Nucleus accumbens (tissue), 56 donors: ENCODE measurements at places on chromosomes 2 and 18.
A peak's percentile ranks its signal among the peaks of the same experiment; 100 is the strongest.

- no peak for DNase-seq
Observed at GRCh38 chr18:39863916-39864315, 2091.1 kb upstream of the PIK3C3 start.

GRCh38 chr2:11467749-11468148, 1.8 kb upstream of the E2F6 start:
- no peak for DNase-seq

GRCh38 chr18:5275872-5276271, 19.7 kb downstream of the ZBTB14 start:
- no peak for DNase-seq

DNA sequence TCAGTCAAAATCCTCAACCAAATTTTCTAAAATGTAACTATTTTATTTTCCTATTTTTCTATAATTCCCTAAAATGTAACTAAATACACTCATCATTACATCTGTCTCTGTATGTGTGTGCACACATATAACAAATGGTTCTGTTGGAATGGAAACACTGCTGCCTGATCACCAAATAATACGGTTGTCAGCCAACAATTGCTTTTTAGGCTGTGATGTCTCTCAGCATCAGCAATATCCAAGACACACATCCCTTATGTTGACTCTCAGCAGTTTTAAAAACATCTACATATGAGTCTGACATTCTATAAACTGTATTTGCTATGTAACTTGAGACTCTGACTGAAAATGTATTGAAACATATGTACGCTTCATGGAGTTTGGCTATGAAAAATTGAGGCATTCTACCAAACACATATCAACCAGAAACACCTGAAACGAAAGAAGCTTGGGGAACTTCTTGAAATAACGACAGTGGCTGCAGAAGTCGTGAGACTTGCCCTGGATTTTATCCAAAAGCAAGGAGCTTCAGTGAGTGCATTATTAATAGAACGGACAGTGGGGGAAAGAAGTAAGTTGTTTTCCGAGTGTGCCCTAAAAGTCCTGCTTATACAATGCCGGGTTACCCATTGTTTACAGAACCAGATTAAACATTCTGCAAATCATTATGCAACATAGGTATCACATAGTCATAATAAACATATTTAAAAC, 110.2 kb upstream of the ITGB6 start:
- DNase-seq: no peak

GRCh38 chr2:33498291-33498956, 22.0 kb downstream of the RASGRP3 start:
- DNase-seq: no peak

DNA sequence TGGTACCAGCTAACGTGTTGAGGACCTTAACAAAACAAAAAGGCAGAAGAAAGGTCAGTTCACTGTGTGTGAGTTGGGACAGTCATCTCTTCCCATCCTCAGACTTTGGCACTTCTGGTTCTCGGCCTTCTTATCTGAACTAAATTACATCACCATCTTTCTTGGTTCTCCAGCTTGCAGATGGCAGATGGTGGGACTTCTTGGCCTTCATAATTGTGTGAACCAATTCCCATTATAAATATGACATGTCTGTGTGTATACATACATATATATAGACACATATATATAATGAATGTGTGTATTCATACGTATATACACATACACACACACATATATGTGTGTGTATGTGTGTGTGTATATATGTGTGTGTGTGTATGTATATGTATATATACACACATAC, 301.2 kb upstream of the TRIB2 start:
- no peak for DNase-seq

- DNase-seq: no peak
Observed at GRCh38 chr2:111226876-111227700, 106.4 kb downstream of the BCL2L11 start.

- DNase-seq: no peak
Observed at GRCh38 chr2:124888431-124888830, 863.3 kb downstream of the CNTNAP5 start.

GRCh38 chr2:42140496-42140895, 28.7 kb upstream of the EML4 start:
- no peak for DNase-seq

DNA sequence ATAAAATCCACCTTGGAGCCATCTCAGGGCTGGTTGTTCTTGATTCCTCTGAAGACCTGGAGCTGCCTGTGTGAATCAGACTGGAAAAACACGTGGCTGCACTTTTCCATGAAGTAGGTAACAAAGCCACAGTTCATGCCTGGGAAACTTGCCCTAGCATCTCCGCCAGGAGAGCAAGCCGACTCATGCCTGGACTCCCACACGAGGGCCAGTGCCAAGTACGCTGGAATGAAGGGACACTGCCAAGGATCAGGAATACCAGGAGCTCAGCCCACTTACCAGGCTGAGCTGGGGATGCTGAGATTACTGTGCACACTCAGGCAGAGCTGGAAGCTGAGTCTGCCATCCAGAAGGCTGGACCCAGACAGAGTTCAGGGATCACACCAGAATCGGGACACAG, 10.9 kb upstream of the FHL2 start:
- peak; percentile 43 for DNase-seq

DNA sequence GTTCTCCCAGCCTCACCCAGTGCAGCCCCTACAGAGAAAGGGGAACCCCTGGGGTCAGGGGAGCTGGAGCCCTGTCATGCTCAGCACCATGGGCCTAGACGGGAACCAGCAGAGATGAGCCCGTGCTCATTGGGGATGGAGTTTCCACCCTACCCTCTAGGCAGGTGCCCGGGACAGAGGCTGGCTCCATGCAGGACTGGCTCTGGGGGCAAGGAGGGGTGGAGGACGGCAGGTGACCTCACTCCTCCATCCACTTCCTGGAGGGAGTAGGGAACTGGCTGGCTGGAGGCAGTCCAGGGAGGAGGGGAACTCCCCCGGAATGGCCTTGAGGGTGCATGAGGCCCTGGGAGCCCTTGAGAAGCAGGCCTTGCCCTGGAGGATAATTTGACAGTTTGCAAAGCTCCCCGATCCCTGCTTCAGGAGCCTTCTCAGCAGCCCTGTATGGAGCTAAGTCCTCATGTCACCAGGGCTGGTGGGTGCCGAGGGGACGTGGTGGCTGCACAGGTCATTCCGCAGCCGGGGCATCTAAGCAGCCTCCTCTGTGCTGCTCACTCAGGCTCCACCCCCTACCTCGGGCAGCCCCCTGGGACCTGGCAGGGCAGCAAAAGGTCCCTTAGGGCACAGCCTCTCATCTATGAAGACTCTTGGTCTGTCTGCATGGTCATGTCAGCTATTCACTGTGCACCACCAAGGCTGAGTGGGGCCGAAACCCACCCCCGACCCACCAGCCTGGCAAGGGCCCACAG, 2.1 kb downstream of the NEURL3 start:
- no peak for DNase-seq

DNA sequence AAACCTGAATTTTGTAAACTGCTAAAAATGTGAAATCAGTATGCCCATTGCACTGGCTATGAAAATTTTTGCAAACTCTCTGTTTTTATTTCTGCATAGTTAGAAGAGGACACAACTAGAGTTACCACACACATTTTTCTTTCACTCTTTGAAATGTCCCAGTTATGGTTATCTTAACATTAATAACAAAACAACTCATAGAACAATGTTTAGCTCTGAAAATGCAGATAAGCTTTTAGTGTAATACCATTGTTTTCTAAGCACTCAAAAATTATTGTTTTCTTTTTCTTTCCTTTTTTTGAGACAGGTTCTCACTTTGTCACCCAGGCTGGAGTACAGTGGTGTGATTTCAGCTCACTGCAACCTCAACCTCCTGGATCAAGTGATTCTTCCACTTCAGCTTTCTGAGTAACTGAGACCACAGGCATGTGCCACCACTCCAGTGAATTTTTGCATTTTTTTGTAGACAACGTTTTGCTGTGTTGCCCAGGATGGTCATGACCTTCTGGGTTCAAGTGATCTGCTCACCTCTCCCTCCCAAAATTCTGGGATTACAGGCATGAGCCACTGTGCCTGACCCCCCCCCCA, 1204.5 kb upstream of the ZEB2 start:
- DNase-seq: no peak

GRCh38 chr2:209496586-209496982, 72.7 kb downstream of the MAP2 start:
- no peak for DNase-seq

DNA sequence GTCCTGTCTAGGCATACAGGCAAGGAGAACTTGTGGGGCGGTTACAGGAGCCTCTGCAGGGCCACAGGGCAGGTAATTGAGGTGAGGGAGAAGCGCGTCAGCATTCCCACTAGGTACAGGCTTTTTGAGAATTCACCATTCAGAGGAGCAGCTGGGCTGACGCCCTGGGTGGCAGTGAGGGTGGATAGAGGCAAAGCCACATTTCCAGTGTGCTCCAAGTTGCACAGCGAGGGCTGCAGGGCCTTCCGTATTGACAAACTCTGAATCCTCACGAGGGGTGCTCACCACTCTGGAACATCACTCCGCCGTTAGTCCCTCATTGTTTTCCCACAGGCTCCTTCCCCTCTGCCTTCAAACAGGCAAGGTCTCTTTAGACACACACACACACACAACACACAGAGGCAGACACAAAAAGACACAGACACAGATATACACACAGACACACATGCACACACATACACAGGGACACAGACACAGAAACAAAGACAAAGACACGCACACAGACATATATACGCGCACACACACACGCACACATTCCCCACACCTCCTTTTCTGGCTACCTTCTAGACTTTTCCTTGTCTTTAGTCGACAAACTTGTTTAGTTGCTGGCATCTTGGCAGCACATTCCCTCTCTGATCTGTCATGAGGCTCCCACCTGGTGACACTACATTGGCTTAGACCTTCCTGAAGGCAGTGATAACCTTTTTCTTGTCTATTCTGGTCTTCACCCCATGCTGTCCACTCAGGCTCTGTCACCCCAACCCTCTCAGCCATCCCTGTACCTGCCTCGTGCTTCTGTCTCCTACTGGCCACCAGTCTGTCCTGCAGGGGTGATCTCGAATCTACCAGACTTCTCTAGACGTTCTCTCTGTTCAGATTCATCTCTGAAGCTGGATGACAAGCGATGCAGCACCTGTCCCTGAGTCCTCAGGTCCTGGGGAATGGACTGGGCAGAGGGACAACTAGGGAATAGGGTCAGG, 136.8 kb downstream of the ALPK2 start:
- DNase-seq: no peak

DNA sequence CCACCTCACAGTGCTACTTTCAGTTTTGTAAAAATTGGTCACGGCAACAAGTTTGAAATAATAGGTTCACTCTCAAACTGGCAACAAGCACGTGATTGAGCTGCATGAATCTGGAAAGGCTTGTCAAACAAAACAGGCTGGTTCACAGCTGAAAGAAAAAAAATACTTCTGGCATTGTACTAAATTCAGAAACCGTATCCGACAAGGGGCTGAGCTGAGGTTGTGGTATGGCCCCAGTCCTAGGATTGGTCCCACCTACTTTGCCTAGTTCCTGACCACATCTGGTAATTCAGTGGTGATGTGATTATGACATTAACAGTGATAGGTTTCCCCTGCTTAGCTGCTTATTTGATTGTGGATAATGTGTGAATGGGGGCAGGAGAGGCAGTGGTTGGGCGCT, 326.5 kb upstream of the THUMPD2 start:
- DNase-seq: no peak

- DNase-seq: no peak
Observed at GRCh38 chr2:11203480-11203879, 48.2 kb downstream of the SLC66A3 start.

DNA sequence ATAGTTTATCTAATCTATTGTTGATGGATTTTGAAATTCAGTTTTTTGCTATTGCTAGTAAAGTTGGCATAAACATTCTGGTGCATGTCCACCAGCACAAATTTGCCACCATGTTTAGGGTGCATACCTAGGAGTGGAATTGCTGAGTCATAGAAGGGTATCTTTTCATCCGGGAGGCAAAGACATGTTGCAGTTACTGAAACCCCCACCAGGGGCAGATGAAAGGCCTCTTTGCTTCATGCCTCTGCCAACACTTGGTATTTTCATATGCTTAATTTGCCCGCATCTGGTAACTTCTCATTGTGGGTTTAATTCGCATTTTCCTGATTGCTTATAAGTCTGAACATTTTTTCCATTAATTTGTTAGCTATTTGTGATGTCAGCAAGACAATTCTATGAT, 8.2 kb downstream of the DCC start:
- no peak for DNase-seq
